WTC11 (cell line): ENCODE measurements at places on chromosomes 2 and 18. TPM values are rescaled to one million over a fixed set of nuclear protein-coding genes. Genes with fewer than 3 reads are reported as not detected.

The TTC31 gene
- total RNA-seq, result 32.6 to 38.3 TPM (median 36.2 TPM) in 3 replicates

The RNF152 gene
- 2.6 to 3.7 TPM (median 2.8 TPM) in 3 replicates for total RNA-seq

The FOXI3 gene
- total RNA-seq, result 13.4 to 14.0 TPM (median 13.5 TPM) in 3 replicates

The CXCR4 gene
- total RNA-seq, result 1.3 to 2.1 TPM (median 1.9 TPM) in 3 replicates

The LONRF2 gene
- total RNA-seq, result 0.33 to 0.57 TPM (median 0.55 TPM) in 3 replicates

The SLC66A2 gene
- total RNA-seq, result 15.1 to 20.9 TPM (median 18.6 TPM) in 3 replicates

The SPATA3 gene
- not detected in 3 replicates for total RNA-seq

The ARHGAP28 gene
- 10.5 to 14.8 TPM (median 10.7 TPM) in 3 replicates for total RNA-seq

DNA sequence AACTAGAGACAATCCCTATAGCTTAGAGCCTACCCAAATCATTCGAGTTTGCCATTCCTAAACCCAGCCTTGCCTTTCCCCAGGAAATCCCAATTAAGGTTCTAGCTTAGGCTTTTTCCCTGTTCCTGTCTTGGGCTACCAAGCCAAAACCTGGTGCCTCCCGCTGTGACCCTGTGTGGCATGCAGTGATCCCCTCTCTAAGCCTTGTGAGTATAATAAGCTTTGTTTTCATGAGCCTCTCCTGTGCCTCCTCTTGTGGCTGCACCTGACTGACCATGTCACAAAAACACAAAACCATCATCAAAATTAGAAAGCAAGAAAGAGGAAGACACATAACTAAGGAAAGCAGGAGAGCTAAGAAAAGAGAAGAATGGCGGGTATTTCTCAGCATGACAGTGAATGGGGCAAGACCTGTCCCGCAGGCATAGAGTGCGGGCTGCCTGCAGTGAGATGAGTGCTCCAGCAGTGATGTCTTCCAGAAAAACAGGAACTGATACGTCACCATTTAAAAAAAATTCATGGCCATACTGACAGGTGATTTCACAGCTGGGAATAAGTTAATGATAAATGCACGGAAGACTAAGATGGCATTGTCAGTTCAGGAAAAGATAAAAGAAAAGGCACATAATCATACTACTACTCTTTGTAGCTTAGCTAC, 9.2 kb upstream of the PAIP2B start:
- H3K27ac ChIP-seq, result no peak overlapping the region
- peaks cover 6% of the 10 kb centered on the region for H3K4me1 ChIP-seq
- peak; percentile 38 for DNase-seq
- peaks cover 31% of the 10 kb centered on the region for H3K36me3 ChIP-seq
- H3K4me3 ChIP-seq, result no peak overlapping the region

- no peaks in the 10 kb centered on the region for H3K36me3 ChIP-seq
- DNase-seq, result no peak
- H3K4me1 ChIP-seq, result peaks cover 8% of the 10 kb centered on the region
- no peak overlapping the region for H3K27ac ChIP-seq
- no peak overlapping the region for H3K4me3 ChIP-seq
Measured at GRCh38 chr18:75450906-75451305, 23.4 kb upstream of the SMIM21 start.

DNA sequence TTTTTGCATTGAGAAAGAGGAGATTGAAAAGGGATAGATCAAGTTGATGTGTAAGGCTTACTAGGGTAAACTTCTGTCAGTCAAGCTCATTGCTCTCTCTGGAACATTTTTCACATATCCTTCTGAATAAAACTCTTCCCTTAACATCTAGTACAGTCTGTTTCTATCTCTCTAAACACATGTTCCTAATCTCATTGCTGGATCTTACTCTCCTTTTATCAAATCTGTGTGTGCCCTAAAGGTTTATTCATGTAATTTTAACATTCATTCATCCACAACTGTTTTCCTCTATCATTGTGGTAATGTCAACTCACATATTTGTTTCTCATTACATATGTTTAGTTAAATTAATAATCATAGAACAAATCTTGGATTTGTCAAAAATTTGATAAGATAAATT, 277.9 kb upstream of the GULP1 start:
- H3K4me1 ChIP-seq, result peaks cover 5% of the 10 kb centered on the region; the same call in 1 of the 2 replicates
- no peak for DNase-seq
- H3K36me3 ChIP-seq, result peaks cover 4% of the 10 kb centered on the region
- H3K27ac ChIP-seq, result no peak overlapping the region

- peak overlapping the region; percentile 47 for H3K4me3 ChIP-seq
- peaks cover 36% of the 10 kb centered on the region for H3K27me3 ChIP-seq
- H3K27ac ChIP-seq, result peak overlapping the region; percentile 42; the same call in 1 of the 2 replicates
- DNase-seq, result peak; percentile 19
- H3K4me1 ChIP-seq, result peaks cover 67% of the 10 kb centered on the region
Measured at GRCh38 chr2:67927501-67927900, 135.3 kb downstream of the C1D start.

GRCh38 chr2:106185475-106186184, 8.5 kb downstream of the UXS1 start:
- H3K4me3 ChIP-seq, result no peak overlapping the region
- peaks cover 47% of the 10 kb centered on the region for H3K4me1 ChIP-seq
- H3K27me3 ChIP-seq, result no peaks in the 10 kb centered on the region
- no peak overlapping the region for H3K27ac ChIP-seq

- H3K4me1 ChIP-seq, result peaks cover 13% of the 10 kb centered on the region
- DNase-seq, result no peak
- H3K27ac ChIP-seq, result no peak overlapping the region
- H3K4me3 ChIP-seq, result no peak overlapping the region
- peaks cover 8% of the 10 kb centered on the region for H3K36me3 ChIP-seq
Measured at GRCh38 chr2:234091432-234091879, 41.0 kb downstream of the SPP2 start.

- no peaks in the 10 kb centered on the region for H3K36me3 ChIP-seq
- no peaks in the 10 kb centered on the region; the same call in 1 of the 2 replicates for H3K27me3 ChIP-seq
Measured at GRCh38 chr2:118319271-118319684, 231.0 kb downstream of the INSIG2 start.

DNA sequence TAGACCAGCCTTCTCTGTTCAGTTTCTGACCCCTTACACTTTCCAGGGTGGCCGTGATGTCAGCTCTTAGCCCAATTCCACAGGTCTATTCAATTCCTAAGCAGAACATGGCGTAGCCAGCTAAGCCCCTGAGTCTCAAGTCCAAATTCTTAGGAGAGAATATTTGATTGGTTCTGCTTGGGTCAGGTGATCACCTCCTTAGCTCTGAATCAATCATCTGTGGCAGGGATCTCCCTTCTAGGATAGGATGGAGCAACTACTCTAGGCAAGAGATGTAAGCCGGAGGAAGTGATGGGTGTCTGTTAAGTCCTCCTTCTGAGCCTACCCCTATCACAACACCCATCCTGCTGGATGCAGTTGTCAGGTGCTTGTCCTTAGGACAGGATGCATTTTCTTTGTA, 11.1 kb downstream of the UCN start:
- H3K27me3 ChIP-seq, result no peaks in the 10 kb centered on the region
- no peaks in the 10 kb centered on the region for H3K36me3 ChIP-seq
- no peak for DNase-seq
- H3K4me1 ChIP-seq, result peaks cover 5% of the 10 kb centered on the region; the same call in 1 of the 2 replicates
- no peak overlapping the region for H3K27ac ChIP-seq

DNA sequence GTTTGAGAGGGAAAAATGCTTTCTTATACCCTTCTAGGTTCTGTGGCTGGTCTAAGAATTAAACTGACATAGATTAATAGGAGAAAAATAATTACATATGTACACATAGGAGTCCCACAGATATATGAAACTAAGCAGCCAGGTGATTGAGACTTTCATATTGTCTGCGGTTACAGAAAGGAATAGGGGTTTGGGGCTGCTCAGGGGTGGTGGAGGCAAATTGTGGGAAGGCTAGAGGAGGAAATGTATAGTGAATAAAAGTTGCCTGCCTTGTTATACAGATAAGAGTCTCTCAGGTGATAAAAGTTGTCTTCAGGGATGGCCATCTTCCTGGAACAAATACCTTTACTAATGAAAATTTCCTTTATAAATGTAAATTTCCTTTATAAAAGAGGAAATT, 28.6 kb downstream of the MDH1 start:
- 0 out of 2 replicates have a peak overlapping the region, but pooled peaks have one; percentile 2 for H3K4me3 ChIP-seq
- no peak for DNase-seq
- peaks cover 70% of the 10 kb centered on the region for H3K4me1 ChIP-seq
- peaks cover 6% of the 10 kb centered on the region; the same call in 1 of the 2 replicates for H3K27me3 ChIP-seq

DNA sequence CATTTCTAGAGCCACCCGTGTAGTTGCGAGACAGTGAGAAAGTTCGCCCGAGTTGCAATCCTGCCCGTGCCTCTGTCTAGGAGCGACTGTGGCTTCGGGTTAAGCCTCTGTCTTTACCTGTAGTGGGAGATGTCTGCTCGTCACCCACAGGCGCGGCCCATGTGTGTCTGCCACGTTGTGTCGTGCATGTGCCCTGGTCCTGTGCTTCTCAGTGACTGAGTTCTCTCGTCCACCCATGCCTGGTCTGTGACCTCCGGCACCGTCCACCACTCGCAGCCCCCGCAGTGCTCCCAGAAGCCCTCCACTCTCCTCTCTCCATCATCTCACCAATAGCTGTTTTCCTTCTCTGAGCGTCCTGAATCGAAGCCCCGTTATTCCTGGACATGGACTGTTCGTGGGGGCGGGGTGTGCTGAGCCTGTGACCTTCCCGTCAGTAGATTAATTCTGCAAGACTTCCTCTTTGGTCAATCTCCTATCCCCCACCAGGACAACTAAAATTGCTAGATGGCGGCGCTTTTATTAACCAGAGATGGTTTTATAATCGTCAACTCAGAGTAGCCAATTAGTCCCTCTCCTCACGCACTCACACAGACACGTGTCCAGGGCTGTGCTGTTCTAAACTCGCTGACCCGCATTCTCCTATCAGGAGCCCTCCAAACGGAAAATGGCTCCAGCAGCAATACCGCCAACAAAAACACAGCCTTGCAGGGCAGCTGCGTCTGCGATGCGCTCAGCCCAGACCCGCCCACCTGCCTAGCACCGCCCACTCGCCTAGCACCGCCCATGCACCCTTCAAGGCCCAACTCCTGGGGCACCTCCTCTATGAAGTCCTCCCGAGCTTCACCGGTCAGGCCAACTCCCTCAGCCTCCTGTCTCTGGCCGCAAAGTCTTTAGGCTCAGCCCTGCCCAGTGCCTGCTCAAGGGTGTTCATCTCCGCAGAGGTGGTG, 119.4 kb downstream of the TWIST2 start:
- DNase-seq, result peak; percentile 60
- peaks cover 9% of the 10 kb centered on the region for H3K4me1 ChIP-seq
- peaks cover 16% of the 10 kb centered on the region for H3K27me3 ChIP-seq
- no peak overlapping the region for H3K4me3 ChIP-seq

DNA sequence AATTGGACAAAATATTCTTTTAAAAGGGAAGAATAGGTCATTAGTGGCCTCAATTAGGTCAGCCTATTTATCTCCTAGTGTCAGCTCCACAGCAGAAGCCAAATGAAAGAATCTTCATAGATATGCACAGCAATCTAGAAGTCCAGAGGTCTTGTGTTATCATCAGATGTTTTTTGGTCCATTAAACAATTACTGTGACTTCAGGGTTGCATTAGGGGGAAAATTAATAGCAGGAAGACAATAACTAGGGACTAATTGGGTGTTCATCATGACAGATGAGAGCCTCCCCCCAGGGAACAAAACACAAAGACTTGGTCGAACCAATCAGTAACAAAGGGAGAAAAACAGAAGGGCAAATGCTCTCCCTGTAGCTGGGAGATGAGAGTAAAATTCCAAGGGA, 264.7 kb downstream of the PTH2R start:
- H3K36me3 ChIP-seq, result no peaks in the 10 kb centered on the region
- H3K27ac ChIP-seq, result no peak overlapping the region; the same call in 1 of the 2 replicates
- H3K27me3 ChIP-seq, result no peaks in the 10 kb centered on the region
- no peak for DNase-seq
- H3K4me3 ChIP-seq, result no peak overlapping the region
- peaks cover 17% of the 10 kb centered on the region for H3K4me1 ChIP-seq

GRCh38 chr2:104465981-104466380, 387.9 kb upstream of the POU3F3 start:
- peaks cover 25% of the 10 kb centered on the region for H3K4me1 ChIP-seq
- H3K27ac ChIP-seq, result no peak overlapping the region
- DNase-seq, result no peak
- no peaks in the 10 kb centered on the region for H3K36me3 ChIP-seq

- peaks cover 39% of the 10 kb centered on the region for H3K27me3 ChIP-seq
- H3K4me1 ChIP-seq, result peaks cover 36% of the 10 kb centered on the region
- no peak overlapping the region for H3K4me3 ChIP-seq
- H3K27ac ChIP-seq, result no peak overlapping the region
Measured at GRCh38 chr2:195304310-195304709, 352.7 kb upstream of the SLC39A10 start.

DNA sequence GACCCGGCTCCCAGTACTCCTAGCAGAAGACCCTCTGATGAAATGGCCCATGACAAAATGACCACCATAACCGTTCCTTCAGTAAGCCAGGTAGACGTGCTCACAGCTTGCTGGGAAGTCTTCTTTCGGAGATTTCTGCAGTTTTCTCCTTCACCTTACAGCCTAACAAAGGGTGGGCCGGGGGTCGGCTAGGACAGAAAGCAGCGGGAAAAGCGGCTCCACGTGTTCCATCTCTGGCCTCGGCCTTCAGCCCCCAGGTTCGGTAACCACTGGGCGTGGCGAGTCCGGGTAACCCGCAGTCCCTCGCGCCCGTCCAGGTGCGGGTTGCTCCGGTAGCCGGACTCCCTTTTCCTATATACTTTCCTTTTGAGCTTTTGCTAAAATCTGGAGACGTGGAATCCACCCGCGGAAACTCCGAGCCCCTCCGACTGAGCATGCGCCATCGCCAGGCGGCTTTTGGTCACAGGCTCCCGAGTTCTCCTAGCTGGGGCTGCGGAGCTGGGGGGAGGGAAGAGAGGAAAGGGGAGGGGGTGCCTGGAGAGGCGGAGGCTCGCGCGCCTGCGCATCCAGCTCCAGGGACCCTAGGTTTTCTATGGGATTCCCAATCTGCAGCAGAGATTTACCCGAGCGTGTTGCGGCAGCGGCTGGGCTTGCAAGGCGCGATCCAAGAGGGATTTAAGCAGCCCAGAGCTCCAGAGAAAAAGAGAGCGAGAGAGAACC, at the start of gene VSNL1:
Gene VSNL1 (plus strand): TSS at position 604 of the 720 bp plus-strand sequence. CDS start 51,379 bp downstream, outside the sequence.
- H3K4me3 ChIP-seq, result peak within 1 kb of the TSS; percentile 93
- peak within 1 kb of the TSS; percentile 95 for H3K27ac ChIP-seq
- peak; percentile 95 for DNase-seq
- H3K27me3 ChIP-seq, result peaks cover 8% of the 10 kb centered on the region

DNA sequence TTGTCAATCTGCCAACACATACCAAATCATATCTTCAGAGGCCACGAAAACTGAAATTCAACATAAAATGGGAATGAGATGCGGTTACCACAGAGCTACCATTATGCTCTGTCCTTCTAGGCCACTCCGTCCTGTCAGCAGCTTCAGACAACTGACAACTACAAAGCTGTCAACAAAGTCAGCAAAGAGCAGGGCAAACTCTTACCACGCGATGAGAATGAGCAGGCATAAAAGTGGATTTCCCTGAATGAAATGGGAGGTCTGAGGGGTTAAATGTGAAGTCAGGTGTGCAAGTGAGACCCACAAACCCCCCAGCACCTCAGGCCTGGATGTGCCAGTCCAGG, 130.1 kb downstream of the LNPK start:
- H3K4me3 ChIP-seq, result no peak overlapping the region
- H3K36me3 ChIP-seq, result no peaks in the 10 kb centered on the region
- H3K27me3 ChIP-seq, result no peaks in the 10 kb centered on the region
- no peaks in the 10 kb centered on the region for H3K4me1 ChIP-seq
